ENCODE measurements at places on chromosomes 6 and 20.

DNA sequence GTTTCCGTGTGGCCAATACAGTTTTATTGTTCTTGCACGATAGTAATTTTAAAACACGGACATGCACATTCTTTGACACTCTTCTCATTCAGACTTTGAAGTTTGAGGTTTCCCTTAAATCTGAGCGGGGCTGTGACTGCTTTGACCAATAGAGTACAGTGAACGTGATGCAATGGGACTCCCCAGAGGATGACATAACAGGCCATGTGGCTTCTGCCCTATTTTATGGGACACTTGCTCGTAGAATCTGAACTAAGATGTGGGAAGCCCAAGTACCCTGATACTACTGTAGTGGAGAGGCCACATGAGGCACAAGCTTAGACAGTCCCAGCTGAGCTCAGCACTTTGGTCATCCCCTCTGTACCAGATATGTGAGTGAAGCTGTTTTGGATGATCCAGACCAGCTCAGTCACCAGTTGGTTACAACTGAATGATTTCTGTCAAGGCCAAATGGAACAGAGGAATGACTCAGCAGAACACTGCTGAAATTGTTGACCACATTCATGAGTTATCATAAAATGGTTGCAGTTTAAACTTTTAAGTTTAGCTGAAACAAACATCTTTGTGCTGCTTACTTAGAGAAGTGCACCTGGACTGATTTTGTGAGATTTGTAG is 279.4 kb downstream of the RFPL4B start:
- peak; percentile 32 for DNase-seq

GRCh38 chr6:56311061-56311460 is 63.7 kb upstream of the COL21A1 start:
- DNase-seq: no peak

DNA sequence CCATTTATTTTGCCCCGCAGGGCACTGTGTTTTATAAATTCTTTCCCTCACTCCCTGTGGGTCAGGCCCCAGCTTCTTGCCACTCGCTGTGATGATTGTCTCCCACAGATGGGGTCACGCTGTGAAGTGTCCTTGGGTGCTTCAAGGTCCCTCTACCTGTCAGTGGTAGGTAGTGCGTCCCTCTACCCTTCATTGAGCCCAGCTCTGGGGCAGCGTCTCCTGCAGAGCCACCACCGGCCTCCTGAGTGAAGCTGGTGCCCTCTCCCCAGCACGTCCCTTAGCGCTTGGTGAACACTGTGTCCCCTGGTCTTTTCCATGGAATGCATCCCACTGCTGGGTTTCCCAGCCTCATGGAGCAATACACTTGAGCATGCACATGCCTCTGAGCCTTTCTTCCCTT is 108.2 kb downstream of the NRN1 start:
- DNase-seq: no peak

DNA sequence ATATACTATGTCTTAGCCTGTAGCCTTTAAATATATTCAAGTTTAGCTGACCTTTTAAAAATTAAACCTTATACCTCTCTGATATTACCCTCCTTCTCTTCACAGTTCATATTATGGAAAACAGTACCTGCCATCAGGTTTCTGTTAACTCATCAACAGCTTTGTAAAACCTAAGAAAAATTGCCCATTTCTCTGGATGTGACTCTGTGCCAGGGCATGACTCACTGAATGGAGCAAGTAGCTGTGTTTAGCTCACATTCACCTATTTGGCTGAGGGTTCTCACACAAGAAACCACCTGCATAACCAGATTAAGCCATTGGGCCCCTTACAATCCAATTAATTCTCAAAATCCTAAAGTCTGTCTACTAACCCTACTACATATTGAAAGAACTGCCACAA is 678.8 kb upstream of the MARCKS start:
- DNase-seq: no peak

- DNase-seq: no peak
These were observed 121.6 kb downstream of the HIVEP2 start for GRCh38 chr6:142823256-142823902.

- no peak for DNase-seq
These were observed 75.2 kb downstream of the KIF6 start for GRCh38 chr6:39649996-39650395.

DNA sequence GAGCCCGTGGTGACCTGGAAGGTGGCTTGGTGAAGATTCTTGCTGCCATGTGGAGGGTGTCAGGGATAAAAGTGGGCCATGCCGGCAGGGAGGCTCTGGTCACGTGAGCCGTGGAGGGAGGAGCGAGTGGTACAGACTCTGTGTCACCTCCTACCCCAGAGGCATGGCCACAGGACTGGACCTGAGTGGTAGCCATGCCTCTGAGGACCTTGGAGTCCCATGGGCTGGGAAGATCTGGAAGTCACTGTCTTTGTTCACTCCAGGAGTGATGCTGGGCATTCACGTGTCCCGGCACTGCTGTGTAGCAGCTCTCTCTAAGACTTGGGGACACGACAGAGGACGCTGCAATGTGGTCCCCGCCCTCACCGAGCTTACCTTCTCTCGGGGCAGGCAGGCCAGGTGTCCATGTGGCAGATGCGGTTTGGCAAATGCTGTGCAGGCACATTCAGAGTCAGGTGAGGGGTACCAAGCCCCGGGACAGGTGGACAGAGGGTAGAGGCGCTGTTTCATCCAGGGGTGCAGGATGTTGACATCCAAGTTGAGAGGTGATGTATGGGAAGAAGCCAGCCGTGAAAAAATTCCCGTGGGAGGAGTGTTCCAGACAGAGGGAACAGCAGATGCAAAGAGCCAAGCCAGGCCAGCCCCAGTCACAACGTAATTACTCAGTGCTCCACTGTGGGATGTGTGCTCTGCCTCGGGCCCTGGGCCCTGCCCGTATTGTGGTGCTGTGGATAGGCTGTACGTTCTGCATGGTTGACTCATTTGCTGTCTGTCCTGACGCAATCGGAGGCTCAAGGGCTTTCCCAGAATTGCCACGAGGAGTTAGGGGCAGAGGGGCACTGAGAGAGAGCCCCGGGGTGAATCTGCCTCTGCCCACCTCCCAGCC is 307.8 kb downstream of the TAF4 start:
- DNase-seq: no peak

GRCh38 chr6:112343977-112344376 is 3.2 kb upstream of the RFPL4B start:
- no peak for DNase-seq

- DNase-seq: no peak
These were observed 304.3 kb upstream of the SUPT3H start for GRCh38 chr6:45681860-45682511.

- DNase-seq: peak; percentile 64
These were observed 3.6 kb upstream of the PHIP start for GRCh38 chr6:79081663-79082062.

DNA sequence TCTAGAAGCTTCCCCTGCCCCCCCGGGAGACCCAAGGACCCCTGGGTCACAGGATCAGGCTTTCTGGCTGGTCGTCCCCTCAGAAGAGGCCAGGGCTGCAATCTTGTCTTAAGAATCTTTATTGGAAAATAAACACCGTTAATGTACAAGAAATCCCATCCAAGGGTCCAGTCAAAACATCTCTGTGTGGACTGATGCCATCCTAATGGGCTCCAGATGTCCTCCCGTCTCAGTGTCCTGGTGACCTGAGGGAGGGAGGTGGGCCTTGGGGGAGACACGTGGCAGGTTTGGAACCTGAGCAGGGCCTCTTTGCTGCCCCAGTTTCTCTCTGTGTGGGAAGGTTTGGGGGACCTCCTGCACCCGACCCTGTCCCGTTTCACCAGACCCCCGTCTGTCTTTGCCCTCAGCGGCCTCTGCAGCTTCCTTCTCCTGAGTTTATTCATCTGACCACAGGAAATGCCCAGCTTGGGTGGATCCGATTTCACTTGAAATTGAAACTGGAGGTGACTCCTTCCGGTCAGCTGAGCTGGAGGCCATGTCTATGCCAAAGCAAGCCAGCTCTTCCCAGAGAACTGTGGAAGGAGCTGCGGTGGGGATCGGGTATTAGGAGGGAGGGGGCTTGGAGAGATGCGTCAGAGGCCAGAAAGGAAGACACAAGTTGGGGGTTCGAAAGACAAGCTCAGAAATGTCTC is 75.1 kb downstream of the SLC2A10 start:
- no peak for DNase-seq

- peak; percentile 16 for DNase-seq
These were observed 27.8 kb upstream of the FAM110A start for GRCh38 chr20:805713-806112.

DNA sequence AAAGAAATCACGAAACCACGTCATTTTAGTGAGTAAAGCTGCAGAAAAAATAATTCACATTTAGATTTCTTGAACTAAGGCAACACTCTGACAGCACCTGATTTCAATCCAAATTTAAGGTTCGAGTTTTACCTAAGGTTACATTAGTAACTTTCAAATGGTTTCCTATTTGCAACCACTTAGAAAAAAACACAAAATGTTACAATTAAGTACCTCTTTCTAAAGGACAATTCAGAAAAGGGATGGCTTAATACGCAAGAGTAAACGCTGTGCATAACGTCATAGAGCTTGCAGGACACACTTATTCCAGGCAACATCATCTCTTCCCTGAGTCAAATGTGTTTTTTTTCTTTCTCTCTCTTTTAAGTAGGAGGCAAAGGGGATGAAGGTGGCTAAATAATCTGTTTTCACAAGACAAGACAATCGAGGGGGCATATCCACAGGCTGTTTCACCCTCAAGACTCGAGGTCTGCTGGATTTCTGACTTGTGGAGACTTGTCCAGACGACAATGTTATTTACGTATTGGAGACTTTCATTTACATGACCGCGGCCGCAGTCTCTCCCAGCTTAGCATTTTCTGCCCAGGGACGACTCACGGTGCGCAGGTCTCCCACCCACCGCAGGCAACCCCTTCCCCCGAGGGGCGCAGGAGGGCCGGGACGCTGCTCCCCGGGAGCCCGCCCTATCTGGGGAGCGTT is 86.0 kb downstream of the SESN1 start:
- peak; percentile 50 for DNase-seq

GRCh38 chr6:30495993-30496392 is 6.7 kb downstream of the HLA-E start:
- no peak for DNase-seq

DNA sequence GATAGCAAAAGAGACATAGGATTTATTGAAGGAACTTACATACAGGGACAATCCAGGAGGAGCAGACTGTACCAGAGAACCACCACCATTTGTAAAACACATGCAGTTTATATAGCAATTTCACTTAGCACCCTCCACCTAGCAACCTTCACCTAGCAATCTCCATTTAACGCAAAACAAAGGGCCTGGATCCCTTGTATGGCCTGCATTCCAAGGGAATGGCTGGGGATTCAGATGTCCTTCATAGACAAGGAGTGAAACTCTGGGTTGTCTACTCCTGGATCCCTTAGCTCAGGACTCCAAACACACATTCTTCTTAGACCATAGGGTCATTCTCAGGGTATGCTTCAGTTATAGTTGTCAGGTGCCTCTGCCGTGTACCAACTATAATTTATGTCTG is 1324.9 kb downstream of the HACE1 start:
- DNase-seq: no peak

GRCh38 chr6:166021429-166021828 is 146.2 kb downstream of the TBXT start:
- DNase-seq: no peak

DNA sequence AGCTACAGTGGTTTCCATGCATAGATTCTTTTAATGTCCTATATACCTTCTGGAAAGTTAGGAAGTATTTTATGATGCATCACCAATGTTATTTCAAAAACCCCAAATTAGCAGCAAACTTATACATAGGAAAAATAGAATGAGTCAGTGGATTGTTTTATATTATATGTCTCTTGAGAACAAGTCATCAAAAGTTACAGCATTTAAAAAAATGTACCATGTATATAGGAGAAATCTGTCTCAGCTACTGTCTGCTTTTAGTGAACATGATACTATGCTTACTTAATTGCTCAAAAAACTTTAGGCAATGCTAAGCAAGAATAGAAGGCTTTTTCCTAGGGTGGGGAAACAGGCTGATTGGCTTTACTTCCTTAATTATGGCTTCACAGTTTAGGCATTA is 365.3 kb downstream of the SAMD5 start:
- DNase-seq: no peak

DNA sequence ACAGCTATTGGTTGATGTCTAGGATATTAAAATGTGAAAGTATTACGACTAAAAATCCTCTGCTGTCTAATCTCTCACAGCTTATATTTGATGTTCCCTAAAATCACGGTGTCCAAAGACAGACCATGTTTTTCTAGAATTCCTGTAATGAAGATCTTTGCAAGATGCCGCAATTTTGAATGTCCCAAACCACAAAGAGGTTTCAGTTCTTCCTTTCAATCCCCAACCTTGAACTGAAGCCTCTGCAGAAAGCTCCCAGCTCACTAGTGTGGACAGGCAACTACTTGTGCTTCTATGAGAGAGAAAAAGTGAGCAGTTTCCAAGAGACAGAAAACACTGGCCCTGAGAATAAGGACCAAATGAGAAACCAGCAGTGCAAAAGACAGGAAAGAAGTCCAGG is 370.1 kb downstream of the FOXA2 start:
- DNase-seq: no peak

DNA sequence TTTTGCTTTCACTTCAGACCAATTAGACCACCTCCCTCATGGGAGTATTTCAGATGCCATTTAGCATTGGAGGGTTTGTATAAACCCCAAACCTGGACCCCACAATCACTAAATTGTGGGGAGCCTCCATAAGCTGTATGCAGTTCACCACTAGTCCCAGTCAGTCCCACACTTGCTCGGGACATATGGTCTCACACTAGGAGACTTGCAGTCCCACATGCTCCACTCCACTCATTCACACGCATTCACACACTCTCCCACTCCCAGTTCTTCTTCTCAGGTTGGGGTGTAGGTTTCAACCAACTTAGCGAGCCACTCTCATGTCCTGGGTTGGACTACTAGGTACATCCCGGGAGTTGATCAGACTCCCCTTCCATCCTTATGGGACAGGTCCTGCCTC is 84.5 kb upstream of the GPR6 start:
- DNase-seq: no peak
